Activated T-cell treated with anti-CD3 and anti-CD28 coated beads, Interleukin-2, amount 50 U/mL, for 4 hours (primary cell): ENCODE measurements at places on chromosomes 3 and 15. TPM values are rescaled to one million over a fixed set of nuclear protein-coding genes. Genes with fewer than 3 reads are reported as not detected.

WNT5A gene
- total RNA-seq, result 0.28 TPM

MAGEL2 gene
- not detected for total RNA-seq

SEC22C gene
- 35.3 TPM for total RNA-seq

ARRDC4 gene
- 3.3 TPM for total RNA-seq

EFHB gene
- 0.71 TPM for total RNA-seq

ZNF710 gene
- total RNA-seq, result 21.7 TPM

GOLGA6C gene
- total RNA-seq, result not detected

PEAK1 gene
- 23.1 TPM for total RNA-seq

ARHGAP31 gene
- total RNA-seq, result 22.0 TPM

EFCC1 gene
- total RNA-seq, result 0.35 TPM

CRABP1 gene
- not detected for total RNA-seq

PLOD2 gene
- 0.61 TPM for total RNA-seq

MYH15 gene
- not detected for total RNA-seq

CASR gene
- 0.16 TPM for total RNA-seq

SAMD7 gene
- total RNA-seq, result not detected

CIDEC gene
- total RNA-seq, result not detected

BCL2A1 gene
- total RNA-seq, result 298 TPM

GPR149 gene
- not detected for total RNA-seq

FBXW12 gene
- not detected for total RNA-seq

C3orf20 gene
- total RNA-seq, result not detected

PIERCE2 gene
- total RNA-seq, result 0.30 TPM

AADACL2 gene
- not detected for total RNA-seq

SCG3 gene
- not detected for total RNA-seq

OR5H15 gene
- not detected for total RNA-seq

RPP25 gene
- 13.3 TPM for total RNA-seq

SHF gene
- 17.5 TPM for total RNA-seq

XYLB gene
- 6.4 TPM for total RNA-seq

ALPK3 gene
- total RNA-seq, result 0.13 TPM

TM6SF1 gene
- total RNA-seq, result 0.38 TPM

LRRK1 gene
- total RNA-seq, result 1.6 TPM

KCNMB3 gene
- total RNA-seq, result 0.15 TPM

DNAH12 gene
- not detected for total RNA-seq

IL20RB gene
- total RNA-seq, result 1.5 TPM

GPR15 gene
- total RNA-seq, result 2.0 TPM

CHRD gene
- 0.11 TPM for total RNA-seq

UTS2B gene
- not detected for total RNA-seq

CHST14 gene
- 6.2 TPM for total RNA-seq

COX17 gene
- 118 TPM for total RNA-seq

FGF7 gene
- not detected for total RNA-seq

CPNE4 gene
- total RNA-seq, result not detected

CCR8 gene
- total RNA-seq, result 0.40 TPM

GP9 gene
- total RNA-seq, result not detected

UROC1 gene
- total RNA-seq, result not detected

GOLGA8S gene
- total RNA-seq, result not detected

C3orf22 gene
- not detected for total RNA-seq

GBE1 gene
- total RNA-seq, result 13.9 TPM

GP5 gene
- 0.08 TPM for total RNA-seq

CIP2A gene
- total RNA-seq, result 15.7 TPM

SCN5A gene
- total RNA-seq, result not detected

STARD9 gene
- total RNA-seq, result 3.0 TPM

ADAMTS9 gene
- total RNA-seq, result 0.08 TPM

DAG1 gene
- total RNA-seq, result 19.9 TPM

AP3B2 gene
- 0.46 TPM for total RNA-seq

INAFM2 gene
- total RNA-seq, result 13.3 TPM

GUCA1C gene
- not detected for total RNA-seq
